Upper lobe of left lung (tissue), 6 donors: ENCODE measurements at places on chromosomes 16 and 17. TPM values are rescaled to one million over a fixed set of nuclear protein-coding genes. Genes with fewer than 3 reads are reported as not detected.

- H3K36me3 ChIP-seq, result no peaks in the 10 kb centered on the region
- no peak overlapping the region for H3K27ac ChIP-seq
- DNase-seq, result no peak
- no peaks in the 10 kb centered on the region for H3K4me1 ChIP-seq
Measured at GRCh38 chr16:83482545-83483162, 325.1 kb upstream of the HSBP1 start.

- H3K27me3 ChIP-seq, result no peaks in the 10 kb centered on the region
- H3K36me3 ChIP-seq, result no peaks in the 10 kb centered on the region
- no peak overlapping the region for H3K27ac ChIP-seq
- H3K4me1 ChIP-seq, result no peaks in the 10 kb centered on the region
Measured at GRCh38 chr16:17062676-17063075, 408.1 kb downstream of the XYLT1 start.

- no peak overlapping the region for H3K27ac ChIP-seq
- H3K4me3 ChIP-seq, result no peak overlapping the region
- H3K36me3 ChIP-seq, result peaks cover 14% of the 10 kb centered on the region
- no peaks in the 10 kb centered on the region for H3K4me1 ChIP-seq
- no peak for DNase-seq
- no peaks in the 10 kb centered on the region for H3K27me3 ChIP-seq
Measured at GRCh38 chr17:35006961-35007360, 26.6 kb downstream of the LIG3 start.

GRCh38 chr16:13936596-13937081 lies 16.7 kb downstream of the ERCC4 start:
- no peaks in the 10 kb centered on the region for H3K27me3 ChIP-seq
- no peak overlapping the region for H3K4me3 ChIP-seq
- H3K4me1 ChIP-seq, result no peaks in the 10 kb centered on the region
- peaks cover 10% of the 10 kb centered on the region for H3K36me3 ChIP-seq
- H3K27ac ChIP-seq, result no peak overlapping the region

DNA sequence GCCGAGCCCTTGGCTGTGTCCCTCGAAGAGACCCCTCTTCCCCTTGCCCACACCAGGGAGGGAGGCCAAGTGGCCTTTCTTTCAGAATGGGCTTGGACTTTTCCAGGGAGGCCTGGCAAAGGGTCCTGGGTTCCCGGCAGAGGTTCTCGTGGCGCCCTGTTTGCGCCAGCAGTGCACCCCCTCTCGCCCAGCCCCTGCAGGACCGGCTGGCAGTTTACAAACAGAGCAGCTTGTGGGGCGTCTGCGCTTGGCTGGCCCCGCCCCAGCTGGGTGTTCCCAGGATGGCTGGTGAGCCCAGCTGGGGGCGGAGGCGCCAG lies 137.8 kb upstream of the CIBAR2 start:
- DNase-seq, result no peak
- H3K27me3 ChIP-seq, result no peaks in the 10 kb centered on the region
- no peak overlapping the region for H3K4me3 ChIP-seq
- no peaks in the 10 kb centered on the region for H3K36me3 ChIP-seq
- H3K4me1 ChIP-seq, result no peaks in the 10 kb centered on the region
- H3K27ac ChIP-seq, result no peak overlapping the region

DNA sequence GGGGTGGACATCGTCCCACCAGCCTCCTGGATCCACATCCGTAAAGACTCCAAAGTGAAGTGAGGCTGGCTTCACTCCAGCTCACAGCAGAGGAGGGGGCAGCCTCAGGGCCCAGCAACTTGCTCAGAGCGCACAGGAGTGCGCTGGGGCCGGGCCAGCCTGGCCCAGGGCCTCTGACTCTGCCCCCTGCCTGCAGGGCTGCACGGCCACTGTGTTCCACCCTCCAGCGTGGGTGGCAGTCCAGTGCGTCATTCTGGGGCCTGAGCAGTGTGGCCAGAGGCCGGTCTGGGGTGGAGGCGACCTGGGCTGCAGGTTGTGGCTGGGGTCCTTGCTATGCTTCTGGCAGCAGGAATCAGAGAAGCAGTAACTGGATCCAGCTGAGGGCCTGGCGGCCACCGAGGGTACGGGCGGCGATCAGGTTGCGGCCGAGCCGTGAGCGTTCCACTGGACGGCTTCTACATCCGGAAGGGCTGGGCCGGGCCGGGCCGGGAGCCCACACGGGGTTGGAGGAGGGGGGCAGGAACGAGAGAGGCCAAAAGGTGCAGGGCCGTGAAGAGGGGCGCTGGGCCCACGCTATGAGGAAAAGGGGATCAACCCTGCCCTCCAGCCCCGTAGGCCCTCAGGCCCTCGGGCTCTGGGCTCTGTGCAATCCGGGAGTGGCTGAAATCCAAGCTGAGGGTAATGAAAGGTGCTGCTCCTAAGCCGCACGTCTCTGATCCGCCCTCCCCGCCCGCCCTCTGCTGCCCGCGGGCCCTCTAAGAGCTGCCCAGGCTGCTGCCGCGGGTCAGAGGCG lies at the start of gene FSCN2:
Gene FSCN2 (plus strand): TSS at position 787 of the 793 bp plus-strand sequence. CDS start 155 bp downstream, outside the sequence.
- H3K4me3 ChIP-seq, result no peak within 1 kb of the TSS
- DNase-seq, result no peak
- no peak within 1 kb of the TSS for H3K27ac ChIP-seq
- no peaks in the 10 kb centered on the region for H3K27me3 ChIP-seq
- H3K4me1 ChIP-seq, result peaks cover 18% of the 10 kb centered on the region
- H3K36me3 ChIP-seq, result no peaks in the 10 kb centered on the region

SUPT4H1 gene
- 32.1 TPM for total RNA-seq

SLX1B gene
- 9.6 TPM for total RNA-seq
